ENCODE measurements at places on chromosomes 11 and 22.

GRCh38 chr22:38869663-38870062, 2.4 kb downstream of the CBX6 start:
- no peak for DNase-seq

DNA sequence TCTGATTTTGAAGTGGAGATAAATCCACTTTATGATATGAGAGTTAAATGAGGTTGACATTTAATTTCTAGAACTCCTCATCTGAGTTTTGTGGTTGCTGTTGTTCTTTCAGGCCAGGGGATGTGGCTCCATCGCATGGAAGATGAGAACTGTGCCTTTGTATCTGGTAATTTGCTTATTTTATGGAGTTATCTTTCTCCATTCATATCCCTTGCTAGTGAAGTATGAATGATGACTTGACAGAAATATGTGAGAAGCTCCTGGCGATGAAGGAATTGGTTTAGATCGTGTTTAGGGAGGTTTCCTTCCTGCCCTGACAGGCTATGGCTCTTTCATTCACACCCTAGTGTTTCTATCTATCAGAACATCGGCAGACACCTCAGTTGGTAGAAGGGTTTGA, 393.7 kb downstream of the ETS1 start:
- DNase-seq: no peak

GRCh38 chr11:76203937-76204336, 2.4 kb downstream of the WNT11 start:
- DNase-seq: no peak

GRCh38 chr22:24247011-24247507, 2.2 kb upstream of the GGT5 start:
- no peak for DNase-seq

DNA sequence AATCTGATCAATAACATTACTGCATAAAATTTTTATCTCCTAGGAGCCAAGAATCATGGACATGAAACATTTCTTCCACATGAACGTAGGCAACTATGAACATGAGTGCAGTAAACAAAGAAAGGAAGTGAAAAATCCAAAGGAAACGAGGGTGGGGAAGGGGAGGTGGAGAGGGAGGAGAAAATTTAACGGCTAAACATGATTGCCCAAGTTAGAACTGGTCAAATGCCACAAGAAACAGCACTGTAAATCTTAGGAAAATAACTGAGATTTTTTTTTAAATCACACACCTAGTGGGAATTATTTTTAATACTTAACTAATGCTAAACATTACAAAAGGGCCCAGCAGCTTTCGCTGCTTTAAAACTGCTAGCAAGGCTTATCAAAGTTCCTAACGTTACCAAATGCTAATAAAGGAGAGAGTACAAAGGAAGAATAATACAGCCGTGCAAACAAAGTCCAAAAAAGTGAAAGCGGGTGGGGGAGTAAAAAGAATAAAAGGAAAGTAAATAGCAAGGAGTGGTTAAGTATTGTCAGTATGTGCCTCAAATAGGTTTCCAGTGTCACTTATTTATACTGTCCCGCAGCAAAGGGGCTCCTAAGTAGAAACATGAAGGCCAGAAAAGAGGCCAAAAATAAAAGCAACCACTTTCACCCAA, 13.7 kb downstream of the NARS2 start:
- no peak for DNase-seq

GRCh38 chr11:101278286-101278685, 148.7 kb upstream of the PGR start:
- no peak for DNase-seq

DNA sequence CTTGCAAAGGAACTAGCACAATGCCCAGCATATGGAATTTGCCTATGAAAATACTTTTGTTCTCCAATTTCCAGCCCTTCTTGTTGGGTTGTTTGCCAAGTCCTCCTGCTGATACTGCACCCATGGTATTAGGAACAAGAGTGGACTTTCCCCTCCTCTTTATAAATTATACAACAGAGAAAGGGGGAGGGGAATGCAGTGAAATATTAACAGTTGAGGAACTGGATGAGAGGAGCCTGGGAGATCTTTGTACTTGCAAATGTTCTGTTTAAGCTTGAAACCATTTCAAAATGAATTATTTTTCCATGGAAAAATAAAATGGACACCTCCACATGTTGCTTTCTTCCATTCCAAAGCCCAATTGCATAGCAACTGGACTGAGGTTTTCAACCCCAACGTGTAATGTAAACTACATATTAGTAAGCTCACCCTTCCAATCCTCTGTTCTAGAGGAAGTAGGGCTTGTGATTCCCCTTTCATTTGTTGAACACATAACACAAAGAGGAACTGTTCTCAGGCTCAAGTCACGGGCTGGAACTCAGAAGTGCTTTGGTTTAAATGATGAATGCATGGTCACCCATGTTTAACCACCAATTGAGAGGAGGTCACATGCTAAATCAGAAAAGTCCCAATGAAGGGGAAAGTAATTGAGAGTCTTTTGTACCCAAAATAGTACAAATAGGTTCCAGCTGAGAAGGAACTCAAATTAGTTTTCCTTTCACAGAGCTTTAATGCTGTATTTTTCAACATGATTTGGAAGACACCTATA, 66.2 kb upstream of the ZC3H12C start:
- no peak for DNase-seq

DNA sequence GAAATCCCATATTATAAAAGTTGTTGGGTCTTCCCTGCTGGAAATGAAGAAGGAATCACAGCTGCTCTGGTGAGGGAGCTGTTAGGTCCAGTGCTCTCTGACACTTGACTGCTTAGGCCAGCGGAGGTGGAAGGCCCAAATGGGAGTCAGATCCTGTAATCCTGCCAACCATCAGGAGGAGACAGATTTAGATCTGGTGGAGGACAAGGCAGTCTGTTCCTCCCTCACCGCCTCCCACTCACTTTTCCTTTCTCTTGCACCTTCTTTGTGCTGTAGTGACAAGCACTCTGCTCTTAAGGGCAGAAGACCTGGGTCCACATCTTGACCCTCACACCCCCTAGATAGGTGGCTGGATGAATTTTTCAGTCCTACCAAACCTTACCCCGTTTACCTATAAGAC, 59.7 kb upstream of the CHST1 start:
- no peak for DNase-seq

GRCh38 chr11:118604566-118604965, 2.8 kb upstream of the PHLDB1 start:
- no peak for DNase-seq

DNA sequence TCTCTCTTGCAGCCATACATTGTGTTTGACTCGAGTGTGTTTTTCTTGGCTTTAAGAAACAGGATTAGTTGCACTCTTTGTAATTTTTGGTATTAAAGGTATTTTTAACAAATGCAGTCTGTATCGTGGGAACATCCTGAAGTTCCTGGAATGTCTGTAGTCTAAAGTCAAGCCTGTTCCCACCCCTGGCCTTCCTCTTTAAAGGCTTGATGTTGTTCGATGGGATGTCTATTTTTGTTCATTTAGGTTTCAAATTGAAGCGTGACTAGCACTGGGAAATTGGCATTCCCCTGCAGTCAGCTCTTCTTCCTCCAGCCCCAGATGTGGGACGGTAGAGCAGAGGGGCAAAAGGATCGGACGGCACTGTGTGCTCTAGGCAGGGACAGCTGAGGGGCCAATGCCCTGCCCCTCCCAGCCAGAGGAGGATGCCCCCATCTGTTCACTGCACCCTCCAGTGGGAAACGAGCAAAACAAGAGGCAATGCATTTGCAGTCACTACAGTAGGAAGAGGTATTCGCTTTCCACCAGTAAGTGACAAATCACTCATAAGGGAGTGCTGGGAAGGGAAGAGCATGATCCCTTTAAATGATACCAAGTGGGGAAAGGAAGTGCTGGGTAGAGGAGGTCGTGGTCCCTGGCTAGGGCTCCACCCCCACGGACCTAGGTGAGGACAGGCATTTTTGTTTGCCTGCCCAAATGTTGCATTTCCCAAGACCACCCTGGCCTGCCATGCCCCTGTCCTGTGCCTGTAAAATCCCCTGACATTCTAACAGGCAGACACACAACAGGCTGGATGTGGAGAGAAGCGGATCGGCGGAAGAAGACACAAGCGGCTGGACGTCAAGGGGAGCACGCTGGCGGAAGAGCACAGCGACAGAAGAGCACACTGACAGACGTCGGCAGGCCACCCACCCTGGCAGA, 47.4 kb upstream of the SEPTIN5 start:
- DNase-seq: no peak

DNA sequence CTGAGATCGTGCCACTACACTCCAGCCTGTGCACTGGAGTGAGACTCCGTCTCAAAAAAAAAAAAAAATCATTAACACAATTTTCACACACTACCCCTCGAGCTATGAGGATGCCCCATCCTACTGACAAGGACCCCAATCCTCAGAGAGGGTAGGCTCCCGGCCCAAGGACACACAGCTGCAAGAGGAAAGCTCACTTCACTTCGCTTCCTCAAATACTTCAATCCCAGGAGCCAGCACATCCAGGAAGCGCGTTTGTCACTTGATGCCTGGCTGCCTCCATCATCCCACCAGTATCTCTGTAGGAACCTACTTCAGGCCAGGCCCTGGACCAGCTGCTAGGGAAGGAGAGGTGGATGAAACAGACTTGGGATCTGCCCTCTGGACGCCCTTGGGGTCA, 144.0 kb downstream of the CRYBB2 start:
- no peak for DNase-seq

Measured in GM23338 (cell line).